Spleen (tissue), 13 donors: ENCODE measurements at places on chromosomes 11 and 22. TPM values are rescaled to one million over a fixed set of nuclear protein-coding genes. Genes with fewer than 3 reads are reported as not detected.

- DNase-seq = no peak
- peak overlapping the region; percentile 9 for H3K27ac ChIP-seq
- H3K4me3 ChIP-seq = no peak overlapping the region
- H3K27me3 ChIP-seq = no peaks in the 10 kb centered on the region
- peaks cover 23% of the 10 kb centered on the region for H3K4me1 ChIP-seq
Measured at GRCh38 chr11:96199563-96200025, 143.4 kb downstream of the MAML2 start.

GRCh38 chr11:16857186-16857585 is 118.7 kb downstream of the C11orf58 start:
- no peaks in the 10 kb centered on the region for H3K36me3 ChIP-seq
- no peak overlapping the region for H3K27ac ChIP-seq
- H3K4me1 ChIP-seq = no peaks in the 10 kb centered on the region
- H3K4me3 ChIP-seq = no peak overlapping the region
- H3K27me3 ChIP-seq = no peaks in the 10 kb centered on the region

Gene SLC29A2
- 4.8 TPM for polyA plus RNA-seq

- H3K27me3 ChIP-seq = no peaks in the 10 kb centered on the region
- H3K27ac ChIP-seq = no peak overlapping the region
- no peak overlapping the region for H3K4me3 ChIP-seq
- DNase-seq = no peak
Measured at GRCh38 chr11:131792243-131792642, 421.8 kb downstream of the NTM start.

- no peak overlapping the region for H3K4me3 ChIP-seq
- H3K4me1 ChIP-seq = peaks cover 96% of the 10 kb centered on the region
- H3K36me3 ChIP-seq = no peaks in the 10 kb centered on the region
Measured at GRCh38 chr11:47986742-47987141, 6.4 kb downstream of the PTPRJ start.

DNA sequence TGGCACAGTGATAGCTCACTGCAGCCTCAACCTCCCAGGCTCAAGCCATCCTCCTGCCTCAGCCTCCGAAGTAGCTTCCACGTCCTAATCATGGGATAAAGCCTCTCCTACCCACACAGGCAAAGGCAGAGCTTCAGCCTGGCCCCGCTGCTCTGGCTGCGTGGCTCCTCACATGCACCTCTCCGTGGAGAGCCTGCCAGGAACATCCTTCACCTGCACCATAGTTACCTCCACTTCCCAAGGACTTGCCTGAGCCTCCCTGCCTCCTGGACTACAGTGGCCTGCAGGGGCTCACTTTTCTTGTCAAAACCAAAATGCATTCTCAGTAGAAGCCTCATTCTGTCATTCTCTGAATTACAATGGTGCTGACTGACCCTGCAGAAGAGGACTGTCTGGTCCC is 6.5 kb downstream of the C11orf16 start:
- DNase-seq = no peak
- no peaks in the 10 kb centered on the region for H3K4me1 ChIP-seq
- H3K36me3 ChIP-seq = peaks cover 46% of the 10 kb centered on the region
- H3K27me3 ChIP-seq = no peaks in the 10 kb centered on the region
- H3K4me3 ChIP-seq = no peak overlapping the region
- H3K27ac ChIP-seq = no peak overlapping the region

DNA sequence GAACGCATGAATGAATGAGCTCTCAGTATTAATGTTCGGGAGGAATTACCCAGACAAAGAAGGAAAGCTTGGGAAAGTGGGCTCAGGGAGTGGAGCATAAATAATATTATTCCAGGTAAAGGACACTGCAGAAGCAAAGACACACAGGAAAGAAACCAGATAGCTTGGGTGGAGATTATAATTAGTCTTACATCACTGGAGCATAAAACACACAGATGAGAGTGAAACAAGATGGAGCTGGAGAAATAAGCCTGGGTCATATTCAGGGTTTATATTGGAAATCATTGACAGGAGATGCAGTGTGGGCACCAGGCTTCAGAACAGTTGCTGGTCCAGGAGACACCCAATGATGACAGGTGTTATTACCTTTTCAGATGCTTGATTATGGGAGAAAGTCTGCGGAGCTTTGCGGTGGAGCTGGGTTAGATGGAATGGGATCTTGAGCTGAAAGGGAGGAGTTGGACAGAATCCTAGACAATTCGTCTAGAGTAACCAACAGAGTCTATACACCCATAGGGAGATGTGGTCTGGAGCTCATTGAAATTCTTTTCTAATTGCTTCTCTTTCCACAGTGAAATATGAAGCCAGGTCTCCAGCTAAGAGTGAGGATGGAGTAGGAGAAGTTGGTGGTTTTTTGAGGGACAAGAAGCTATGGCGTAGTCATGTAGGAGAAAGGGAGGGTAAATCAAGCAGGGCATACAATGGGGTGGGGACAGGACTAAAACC is 227.2 kb downstream of the FAM76B start:
- H3K27me3 ChIP-seq = no peaks in the 10 kb centered on the region
- no peaks in the 10 kb centered on the region for H3K36me3 ChIP-seq
- no peak overlapping the region for H3K27ac ChIP-seq
- H3K4me1 ChIP-seq = peaks cover 5% of the 10 kb centered on the region
- no peak for DNase-seq

DNA sequence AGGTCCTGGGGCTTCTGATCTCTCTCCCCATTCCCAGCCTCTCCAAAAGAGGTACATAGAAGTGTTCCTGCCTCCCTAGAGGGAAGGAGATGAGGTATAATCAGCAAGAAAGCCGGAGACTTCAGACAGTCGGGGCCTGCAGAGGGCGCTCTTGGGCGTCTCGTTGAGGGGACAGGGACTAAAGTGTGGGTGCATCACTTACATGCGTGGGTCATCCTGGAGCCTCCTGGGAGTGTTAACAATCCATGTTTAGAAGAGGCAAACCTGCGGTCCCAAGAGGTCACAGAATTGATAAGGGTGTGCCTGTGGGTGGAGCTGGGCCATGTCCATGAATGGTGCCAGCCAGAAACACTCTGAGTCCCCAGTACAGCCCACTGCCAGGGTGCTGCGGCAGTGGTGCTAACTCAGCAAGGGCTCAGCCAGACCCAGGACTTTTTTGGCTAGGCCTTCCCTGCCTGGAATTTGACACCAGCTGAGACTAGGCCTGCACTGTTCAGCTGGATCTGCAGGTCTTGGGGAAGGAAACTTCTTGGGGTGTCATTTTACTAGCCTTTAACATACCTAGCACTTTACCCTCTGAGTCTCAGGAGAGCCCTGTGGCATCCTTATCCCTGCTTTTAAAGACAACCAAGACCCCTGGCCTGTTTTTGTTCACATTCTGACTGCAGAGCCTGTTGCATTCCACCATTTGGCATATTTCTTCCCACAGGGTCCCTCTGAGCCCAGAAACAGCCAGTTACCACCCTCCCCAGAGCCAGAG is 5.5 kb downstream of the YDJC start:
- no peaks in the 10 kb centered on the region for H3K36me3 ChIP-seq
- no peak overlapping the region for H3K4me3 ChIP-seq
- peak overlapping the region; percentile 45 for H3K27ac ChIP-seq
- no peak for DNase-seq
- peaks cover 29% of the 10 kb centered on the region for H3K4me1 ChIP-seq

- H3K36me3 ChIP-seq = no peaks in the 10 kb centered on the region
- no peak overlapping the region for H3K27ac ChIP-seq
- no peaks in the 10 kb centered on the region for H3K4me1 ChIP-seq
- DNase-seq = no peak
- H3K27me3 ChIP-seq = peaks cover 18% of the 10 kb centered on the region
Measured at GRCh38 chr22:25942856-25943411, 200.9 kb downstream of the MYO18B start.

GRCh38 chr11:1285876-1286275 is 23.6 kb downstream of the TOLLIP start:
- peaks cover 15% of the 10 kb centered on the region for H3K4me1 ChIP-seq
- peak; percentile 44 for DNase-seq
- H3K27ac ChIP-seq = no peak overlapping the region

Gene ZFP91
- polyA plus RNA-seq = 17.5 TPM

DNA sequence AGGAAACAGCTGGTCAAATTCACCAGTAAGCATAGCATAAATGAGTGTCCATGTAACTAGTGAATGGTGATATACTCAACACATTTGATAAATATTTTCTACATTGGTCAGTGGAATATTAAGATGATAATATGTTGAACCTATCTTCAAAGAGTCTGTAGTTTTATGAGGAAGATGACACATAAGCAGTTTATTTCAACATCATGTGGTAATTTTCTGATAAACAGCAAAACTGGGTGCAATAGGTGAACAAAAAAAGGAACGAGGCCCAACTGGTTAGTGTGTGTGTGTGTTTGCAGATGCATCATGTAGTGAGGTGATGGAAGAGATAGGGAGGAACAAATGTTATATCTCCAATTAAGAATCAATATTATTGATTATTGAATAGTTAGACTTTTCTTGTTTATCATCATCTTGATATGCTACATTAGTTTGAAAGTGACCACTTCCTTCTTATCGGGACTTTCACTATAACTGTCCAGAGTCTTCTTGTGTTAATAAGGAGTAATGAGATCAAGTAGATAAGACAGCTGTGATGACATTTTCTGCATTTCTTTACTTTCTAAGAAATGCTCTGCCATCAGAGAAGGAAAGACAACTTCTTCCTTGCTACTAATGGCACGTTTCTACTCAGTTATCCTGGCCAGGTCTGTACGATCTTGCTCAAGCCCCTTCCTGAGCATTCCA is 270.7 kb downstream of the ETS1 start:
- no peaks in the 10 kb centered on the region for H3K36me3 ChIP-seq
- H3K4me1 ChIP-seq = peaks cover 23% of the 10 kb centered on the region
- H3K27me3 ChIP-seq = no peaks in the 10 kb centered on the region
- no peak overlapping the region for H3K27ac ChIP-seq
- H3K4me3 ChIP-seq = no peak overlapping the region

- H3K36me3 ChIP-seq = no peaks in the 10 kb centered on the region
- no peaks in the 10 kb centered on the region for H3K4me1 ChIP-seq
- DNase-seq = no peak
- no peak overlapping the region for H3K27ac ChIP-seq
- H3K27me3 ChIP-seq = no peaks in the 10 kb centered on the region
Measured at GRCh38 chr11:122235615-122236014, 119.6 kb upstream of the BLID start.

DNA sequence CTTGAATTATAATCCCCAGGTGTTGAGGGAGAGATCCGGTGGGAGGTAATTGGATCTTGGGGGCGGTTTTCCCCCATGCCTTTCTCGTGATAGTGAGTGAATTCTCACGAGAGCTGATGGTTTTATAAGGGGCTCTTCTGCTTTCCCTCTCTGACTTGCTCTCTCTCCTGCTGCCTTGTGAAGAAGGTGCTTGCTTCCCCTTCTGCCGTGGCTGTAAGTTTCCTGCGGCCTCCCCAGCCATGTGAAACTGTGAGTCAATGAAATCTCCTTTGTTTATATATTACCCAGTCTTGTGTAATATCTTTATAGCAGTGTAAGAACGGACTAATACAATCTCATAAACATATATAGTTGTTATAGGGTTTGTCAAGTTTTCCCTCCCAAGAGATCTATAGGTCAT is 32.8 kb downstream of the KCNE3 start:
- DNase-seq = no peak
- no peaks in the 10 kb centered on the region for H3K4me1 ChIP-seq
- H3K36me3 ChIP-seq = no peaks in the 10 kb centered on the region
- no peak overlapping the region for H3K27ac ChIP-seq
- no peaks in the 10 kb centered on the region for H3K27me3 ChIP-seq

Gene LRRN4CL
- polyA plus RNA-seq = 0.17 TPM

GRCh38 chr11:46102843-46103242 is 18.4 kb downstream of the PHF21A start:
- peaks cover 79% of the 10 kb centered on the region for H3K4me1 ChIP-seq
- H3K27me3 ChIP-seq = no peaks in the 10 kb centered on the region
- DNase-seq = no peak

- no peak overlapping the region for H3K4me3 ChIP-seq
- DNase-seq = no peak
- no peak overlapping the region for H3K27ac ChIP-seq
- peaks cover 22% of the 10 kb centered on the region for H3K4me1 ChIP-seq
- peaks cover 8% of the 10 kb centered on the region for H3K27me3 ChIP-seq
Measured at GRCh38 chr22:38566726-38567504, 3.1 kb downstream of the DMC1 start.

Gene C22orf42
- polyA plus RNA-seq = not detected

- no peak for DNase-seq
- H3K36me3 ChIP-seq = no peaks in the 10 kb centered on the region
- H3K27ac ChIP-seq = peak overlapping the region; percentile 80
- H3K4me3 ChIP-seq = no peak overlapping the region
Measured at GRCh38 chr11:2267851-2268728, 2.3 kb downstream of the ASCL2 start.

GRCh38 chr11:114350022-114350421 is 50.3 kb downstream of the C11orf71 start:
- DNase-seq = no peak
- no peaks in the 10 kb centered on the region for H3K27me3 ChIP-seq
- no peaks in the 10 kb centered on the region for H3K36me3 ChIP-seq
- no peak overlapping the region for H3K4me3 ChIP-seq
- H3K4me1 ChIP-seq = peaks cover 15% of the 10 kb centered on the region
- no peak overlapping the region for H3K27ac ChIP-seq

- no peak for DNase-seq
- peaks cover 28% of the 10 kb centered on the region for H3K36me3 ChIP-seq
- H3K27ac ChIP-seq = peak overlapping the region; percentile 80
- H3K4me3 ChIP-seq = no peak overlapping the region
- H3K27me3 ChIP-seq = no peaks in the 10 kb centered on the region
Measured at GRCh38 chr11:118229274-118229847, 4.5 kb upstream of the JAML start.

DNA sequence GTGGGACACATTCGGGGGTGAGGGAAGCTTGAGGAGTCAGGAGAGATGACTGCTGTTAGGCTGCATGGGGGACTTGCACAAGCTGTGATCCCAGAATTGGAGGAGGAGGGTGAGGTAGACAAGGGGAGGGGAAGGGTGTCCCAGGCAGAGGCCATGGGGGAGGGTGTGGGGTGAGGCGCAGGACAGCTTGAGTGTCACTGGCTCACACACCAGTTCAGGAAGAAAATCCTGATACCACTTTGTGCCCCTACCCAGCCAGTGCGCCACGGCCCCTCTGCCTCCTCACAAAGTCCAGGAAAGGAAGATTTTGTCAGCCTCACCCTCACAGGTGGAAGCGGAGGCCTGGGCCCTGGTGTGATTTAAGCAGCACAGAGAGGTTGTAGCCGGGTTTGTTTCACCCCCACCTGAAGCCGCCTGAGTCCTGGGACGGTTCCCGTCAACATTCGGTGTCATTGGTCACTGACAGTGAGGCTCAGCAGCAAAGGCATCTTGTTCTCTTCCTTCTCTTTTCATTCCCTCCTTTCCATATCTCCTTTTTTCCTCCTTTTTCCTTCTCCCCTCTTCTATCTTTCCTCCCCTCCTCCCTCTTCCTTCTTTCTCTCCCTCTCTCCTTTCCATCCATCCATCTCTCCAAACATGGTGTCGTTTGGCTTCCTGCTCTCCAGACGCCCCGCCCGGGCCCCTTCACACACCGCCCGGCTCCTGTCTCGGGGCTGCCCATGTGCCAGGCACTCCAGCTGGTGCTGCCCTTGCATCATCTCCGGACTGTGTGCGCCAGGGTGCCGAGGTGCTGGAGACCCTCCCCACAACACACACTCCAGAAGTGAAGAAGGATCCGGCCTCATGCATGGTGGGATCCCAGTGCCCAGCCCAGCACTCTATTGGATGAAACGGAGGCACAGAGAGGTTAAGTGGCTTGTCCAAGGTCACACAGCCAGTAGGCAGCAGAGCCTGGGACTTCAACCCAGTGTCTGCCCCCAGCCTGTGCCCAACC is 89.3 kb downstream of the MPPED1 start:
- H3K27me3 ChIP-seq = no peaks in the 10 kb centered on the region
- no peak overlapping the region for H3K27ac ChIP-seq
- H3K36me3 ChIP-seq = no peaks in the 10 kb centered on the region
- no peaks in the 10 kb centered on the region for H3K4me1 ChIP-seq

Gene SLC22A6
- not detected for polyA plus RNA-seq

Gene OR8G1
- not detected for polyA plus RNA-seq
